ENCODE measurements at places on chromosomes 12 and 14. TPM values are rescaled to one million over a fixed set of nuclear protein-coding genes. Genes with fewer than 3 reads are reported as not detected.

SYT10 gene
- total RNA-seq = 2.0 TPM

STYK1 gene
- not detected for total RNA-seq

PRH2 gene
- not detected for total RNA-seq

- H3K36me3 ChIP-seq = no peaks in the 10 kb centered on the region
- H3K27ac ChIP-seq = peak overlapping the region; percentile 38
- no peaks in the 10 kb centered on the region for H3K4me1 ChIP-seq
- peak; percentile 84 for DNase-seq
Measured at GRCh38 chr12:114668151-114668885, 15.7 kb downstream of the TBX3 start.

GRCh38 chr12:67593041-67593440, 55.5 kb upstream of the DYRK2 start:
- DNase-seq = no peak
- H3K36me3 ChIP-seq = no peaks in the 10 kb centered on the region
- no peak overlapping the region for H3K4me3 ChIP-seq
- H3K27ac ChIP-seq = no peak overlapping the region
- no peaks in the 10 kb centered on the region for H3K4me1 ChIP-seq

LTBR gene
- total RNA-seq = 85.2 TPM

FIGNL2 gene
- not detected for total RNA-seq

RD3L gene
- not detected for total RNA-seq

AACS gene
- total RNA-seq = 12.7 TPM

GRCh38 chr14:90503582-90503981, 106.8 kb downstream of the CALM1 start:
- no peak overlapping the region for H3K27ac ChIP-seq
- no peaks in the 10 kb centered on the region for H3K27me3 ChIP-seq
- no peaks in the 10 kb centered on the region for H3K36me3 ChIP-seq
- H3K4me1 ChIP-seq = no peaks in the 10 kb centered on the region

- H3K4me3 ChIP-seq = no peak overlapping the region
- H3K27ac ChIP-seq = no peak overlapping the region
- no peaks in the 10 kb centered on the region for H3K36me3 ChIP-seq
- peaks cover 86% of the 10 kb centered on the region for H3K4me1 ChIP-seq
Measured at GRCh38 chr12:2320841-2321240, 268.1 kb downstream of the CACNA1C start.

MYH6 gene
- total RNA-seq = not detected

- peak overlapping the region; percentile 88 for H3K27ac ChIP-seq
- DNase-seq = no peak
- H3K27me3 ChIP-seq = no peaks in the 10 kb centered on the region
- H3K4me1 ChIP-seq = peaks cover 33% of the 10 kb centered on the region
Measured at GRCh38 chr12:123149501-123150274, 1.2 kb downstream of the PITPNM2 start.

PMCH gene
- total RNA-seq = not detected

DNA sequence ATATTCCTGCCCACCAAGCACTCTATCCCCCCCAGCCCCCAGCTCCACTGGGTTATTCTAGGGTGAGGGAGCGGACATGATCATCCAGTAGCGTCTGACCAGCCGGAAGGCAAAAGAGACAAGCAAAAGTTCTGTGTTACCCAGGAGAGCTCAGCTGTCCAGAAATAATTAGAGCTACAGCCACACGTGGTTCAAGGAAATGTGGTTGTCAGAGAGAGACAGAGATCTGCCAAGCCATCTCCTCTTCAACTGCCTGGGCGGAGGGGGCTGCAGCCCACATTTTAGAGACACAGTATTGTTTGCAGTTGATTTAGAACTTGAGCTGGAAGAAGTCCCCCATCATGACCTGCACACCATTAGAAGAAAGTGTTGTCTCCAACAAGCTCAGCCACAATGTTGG, 30.4 kb downstream of the DAO start:
- H3K4me1 ChIP-seq = no peaks in the 10 kb centered on the region
- no peaks in the 10 kb centered on the region for H3K27me3 ChIP-seq
- DNase-seq = no peak
- no peak overlapping the region for H3K4me3 ChIP-seq
- no peaks in the 10 kb centered on the region for H3K36me3 ChIP-seq

ARHGAP9 gene
- 4.4 TPM for total RNA-seq

CBLN3 gene
- 2.0 TPM for total RNA-seq

GRCh38 chr12:8449355-8449859, 6.4 kb upstream of the CLEC6A start:
- no peaks in the 10 kb centered on the region for H3K36me3 ChIP-seq
- H3K27me3 ChIP-seq = no peaks in the 10 kb centered on the region
- no peak for DNase-seq
- no peak overlapping the region for H3K27ac ChIP-seq

CDKL1 gene
- total RNA-seq = 59.0 TPM

- H3K4me3 ChIP-seq = no peak overlapping the region
- no peaks in the 10 kb centered on the region for H3K36me3 ChIP-seq
- H3K27me3 ChIP-seq = no peaks in the 10 kb centered on the region
Measured at GRCh38 chr12:84785281-84785680, 127.3 kb downstream of the SLC6A15 start.

DNA sequence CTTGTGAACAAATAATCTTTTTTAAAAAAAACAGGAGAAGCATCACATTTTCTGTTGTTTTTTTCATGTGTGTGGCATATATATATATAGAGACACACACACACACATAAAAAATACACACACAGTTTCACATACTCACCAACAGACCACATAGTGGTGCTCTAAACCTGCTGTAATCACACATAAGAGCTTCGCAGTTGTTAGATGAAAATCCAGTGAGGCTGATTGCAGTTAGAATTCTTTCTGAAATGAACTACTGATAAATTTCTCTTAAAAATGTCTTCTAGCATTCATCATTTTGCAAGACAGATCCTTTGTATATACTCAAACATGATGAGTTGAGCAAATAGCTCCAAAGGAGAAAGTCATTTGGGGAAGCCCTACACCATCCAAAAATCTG, 434.3 kb upstream of the STXBP6 start:
- no peaks in the 10 kb centered on the region for H3K36me3 ChIP-seq
- no peak for DNase-seq
- H3K4me3 ChIP-seq = no peak overlapping the region
- no peaks in the 10 kb centered on the region for H3K27me3 ChIP-seq

DNA sequence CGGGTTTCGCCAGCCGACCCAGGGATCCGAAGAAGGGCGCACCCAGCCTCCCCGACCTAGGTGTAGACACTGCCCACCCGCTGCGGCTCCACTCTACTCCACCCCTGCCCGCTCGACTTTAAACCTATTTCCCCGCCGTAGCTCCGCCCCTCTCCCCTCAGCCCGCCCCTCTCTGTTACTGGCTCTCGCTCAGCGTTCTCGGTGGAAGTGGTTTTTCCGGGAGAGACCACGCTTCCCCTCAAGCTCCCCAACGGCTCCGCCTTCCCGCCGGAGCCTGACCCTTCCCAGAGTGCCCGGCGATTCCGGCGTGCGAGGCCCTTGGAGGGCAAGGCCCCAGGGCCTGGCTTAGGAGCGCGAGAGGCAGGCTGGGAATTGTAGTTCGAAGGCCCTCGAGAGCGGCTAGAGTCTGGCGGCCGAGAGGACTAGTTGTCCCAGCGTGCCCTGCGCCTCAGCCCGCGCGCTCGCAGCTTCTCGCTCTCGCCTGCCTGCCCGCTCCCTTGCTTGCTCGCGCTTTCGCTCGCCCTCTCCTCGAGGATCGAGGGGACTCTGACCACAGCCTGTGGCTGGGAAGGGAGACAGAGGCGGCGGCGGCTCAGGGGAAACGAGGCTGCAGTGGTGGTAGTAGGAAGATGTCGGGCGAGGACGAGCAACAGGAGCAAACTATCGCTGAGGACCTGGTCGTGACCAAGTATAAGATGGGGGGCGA, at the start of gene PA2G4:
Gene PA2G4, plus strand, starts transcription at position 451 of the 706 bp plus-strand sequence. Its CDS starts 179 bp downstream, at position 630.
- DNase-seq = peak; percentile 99
- H3K27me3 ChIP-seq = no peaks in the 10 kb centered on the region
- H3K4me1 ChIP-seq = peaks cover 25% of the 10 kb centered on the region
- peaks cover 24% of the 10 kb centered on the region for H3K36me3 ChIP-seq
- peak within 1 kb of the TSS; percentile 80 for H3K4me3 ChIP-seq

GRCh38 chr12:21695986-21696385, 38.3 kb upstream of the LDHB start:
- no peak for DNase-seq
- H3K27ac ChIP-seq = no peak overlapping the region
- no peaks in the 10 kb centered on the region for H3K27me3 ChIP-seq
- H3K4me3 ChIP-seq = no peak overlapping the region
- peaks cover 5% of the 10 kb centered on the region for H3K4me1 ChIP-seq
- no peaks in the 10 kb centered on the region for H3K36me3 ChIP-seq

GRCh38 chr12:3668479-3669165, 84.3 kb downstream of the CRACR2A start:
- peaks cover 3% of the 10 kb centered on the region for H3K36me3 ChIP-seq
- no peak for DNase-seq
- no peaks in the 10 kb centered on the region for H3K27me3 ChIP-seq
- no peak overlapping the region for H3K4me3 ChIP-seq

RBMS2 gene
- 22.0 TPM for total RNA-seq

- peak overlapping the region; percentile 79 for H3K27ac ChIP-seq
- no peaks in the 10 kb centered on the region for H3K36me3 ChIP-seq
- peaks cover 45% of the 10 kb centered on the region for H3K4me1 ChIP-seq
- no peaks in the 10 kb centered on the region for H3K27me3 ChIP-seq
Measured at GRCh38 chr12:13099844-13100604, 3.4 kb downstream of the GSG1 start.

MYL2 gene
- not detected for total RNA-seq

DNA sequence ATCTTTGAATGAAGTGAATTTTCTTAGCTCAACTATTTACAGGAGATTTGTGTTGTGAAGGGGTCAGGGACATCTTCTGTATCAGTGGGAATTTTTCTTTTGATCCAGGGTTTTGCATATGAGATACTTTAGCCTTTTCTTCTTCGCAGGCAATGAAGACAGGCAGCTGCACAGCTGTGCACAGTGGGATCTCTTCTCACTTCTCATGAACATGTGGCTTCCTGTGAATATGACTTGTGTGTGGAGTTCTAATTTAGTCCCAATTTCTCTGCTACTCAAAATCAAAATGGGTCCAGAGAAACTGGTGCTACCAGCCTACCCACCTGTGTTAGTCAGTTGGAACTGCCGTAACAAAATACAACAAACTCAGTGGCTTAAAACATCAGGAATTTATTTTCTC, 37.8 kb downstream of the ARF6 start:
- no peaks in the 10 kb centered on the region for H3K27me3 ChIP-seq
- no peak overlapping the region for H3K4me3 ChIP-seq
- no peaks in the 10 kb centered on the region for H3K4me1 ChIP-seq
- no peaks in the 10 kb centered on the region for H3K36me3 ChIP-seq

DNA sequence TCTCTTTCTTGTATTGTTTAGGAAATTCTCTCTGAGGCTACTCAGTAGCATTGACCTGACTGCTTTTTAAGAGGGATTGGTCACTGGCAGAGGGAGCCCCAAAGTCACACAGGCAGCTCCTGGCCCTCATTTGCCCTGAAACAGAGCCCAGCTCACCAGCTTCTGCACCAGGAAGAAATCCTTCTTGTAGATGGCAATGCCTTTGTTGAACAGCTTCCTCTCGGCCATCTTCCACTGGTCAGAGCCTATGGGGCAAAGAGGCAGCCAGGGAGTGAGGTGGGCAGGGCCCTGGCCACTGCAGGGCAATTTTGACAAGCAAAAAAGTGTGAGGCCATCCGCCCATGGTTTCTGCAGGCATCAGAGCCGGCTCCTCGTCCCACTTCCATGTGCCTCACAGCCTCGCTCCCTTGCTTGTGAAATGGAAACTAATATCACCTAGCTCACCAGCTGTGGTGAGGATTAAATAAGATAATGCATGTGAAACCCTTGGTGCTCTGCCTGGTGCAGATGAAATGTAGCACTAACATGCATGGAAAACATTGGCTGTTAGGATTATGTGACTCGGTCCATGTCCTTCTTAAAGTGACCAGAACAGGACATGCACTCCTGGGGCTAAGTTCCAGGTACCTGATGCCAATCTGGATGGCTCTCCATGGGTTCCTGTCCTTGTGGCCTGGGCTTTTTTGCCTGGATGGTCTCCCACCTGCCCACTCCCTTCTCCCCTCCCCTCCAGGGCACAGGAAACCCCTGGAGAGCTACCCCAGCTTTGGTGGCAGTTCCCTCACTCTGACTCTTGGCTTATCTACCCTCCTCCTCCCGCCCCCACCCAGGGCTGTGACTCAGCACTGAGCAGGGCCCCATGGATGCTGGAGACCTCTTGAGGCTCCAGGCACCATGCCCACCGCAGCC, 11.2 kb upstream of the PNMA1 start:
- H3K4me3 ChIP-seq = no peak overlapping the region
- peak overlapping the region; percentile 99 for H3K27ac ChIP-seq
- H3K27me3 ChIP-seq = no peaks in the 10 kb centered on the region

DNA sequence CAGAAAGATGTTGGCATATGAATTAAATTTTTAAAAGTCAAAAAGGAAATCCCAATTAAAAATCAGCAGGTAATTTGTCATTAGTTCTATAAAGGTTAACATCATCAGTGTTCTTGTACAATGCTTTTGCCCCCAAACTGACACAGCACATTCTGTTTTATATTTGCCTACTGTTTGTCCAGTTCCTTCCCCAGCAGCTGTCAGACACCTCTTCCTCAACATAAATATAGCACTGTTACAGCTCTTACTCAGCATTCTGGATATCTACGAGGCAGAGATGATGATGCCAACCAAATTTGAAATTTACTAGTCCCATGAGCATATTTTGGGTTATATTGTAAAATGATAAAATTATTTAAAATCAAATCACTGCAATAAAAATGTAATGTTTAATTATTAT, 124.6 kb downstream of the SINHCAF start:
- no peak overlapping the region for H3K27ac ChIP-seq
- no peaks in the 10 kb centered on the region for H3K36me3 ChIP-seq
- no peaks in the 10 kb centered on the region for H3K27me3 ChIP-seq
- no peak overlapping the region for H3K4me3 ChIP-seq
- H3K4me1 ChIP-seq = peaks cover 13% of the 10 kb centered on the region

DNA sequence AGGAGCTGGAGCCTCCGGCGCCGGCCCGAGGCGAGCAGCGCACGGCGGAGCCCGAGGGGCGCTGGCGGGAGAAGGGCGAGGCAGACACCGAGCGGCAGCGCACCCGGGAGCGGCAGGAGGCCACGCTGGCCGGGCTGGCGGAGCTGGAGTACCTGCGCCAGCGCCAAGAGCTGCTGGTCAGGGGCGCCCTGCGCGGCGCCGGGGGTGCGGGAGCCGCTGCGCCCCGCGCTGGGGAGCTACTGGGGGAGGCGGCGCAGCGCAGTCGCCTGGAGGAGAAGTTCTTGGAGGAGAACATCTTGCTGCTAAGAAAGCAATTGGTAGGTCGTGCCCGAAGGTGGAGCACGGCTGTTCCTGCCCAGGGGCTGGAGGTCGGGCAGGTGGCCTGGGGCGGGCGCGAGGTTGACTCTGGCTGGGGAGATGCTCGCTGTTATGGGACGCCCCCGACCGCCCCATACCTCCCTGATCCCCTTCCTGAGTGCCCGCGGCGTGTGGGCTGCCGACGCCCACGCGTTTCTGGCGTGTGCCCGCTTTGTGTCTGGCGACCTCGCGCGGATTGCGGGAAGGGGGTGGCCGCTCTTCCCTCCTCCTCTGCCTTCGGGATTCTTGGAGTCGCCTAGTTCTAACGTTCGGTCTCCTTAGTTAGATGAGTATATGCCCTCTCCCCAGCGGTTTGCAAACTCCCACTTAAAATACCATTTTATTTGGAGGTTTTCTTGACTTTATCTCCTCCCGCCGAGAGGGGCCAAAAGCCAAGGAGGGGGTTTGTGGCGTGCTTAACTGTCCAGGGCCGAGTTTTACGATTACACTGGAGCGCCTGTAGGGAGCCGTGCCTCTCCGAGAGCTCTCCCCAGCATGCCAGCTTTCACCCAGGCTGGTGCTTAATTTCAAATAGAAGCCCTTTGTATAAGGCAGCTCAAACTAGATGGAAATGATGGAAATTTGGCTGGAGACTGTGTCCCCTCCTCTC, 752 bp downstream of the DACT1 start:
- peaks cover 26% of the 10 kb centered on the region for H3K36me3 ChIP-seq
- DNase-seq = peak; percentile 66
- H3K4me1 ChIP-seq = no peaks in the 10 kb centered on the region
- H3K27ac ChIP-seq = peak overlapping the region; percentile 95
- peak overlapping the region; percentile 76 for H3K4me3 ChIP-seq
